Epithelial cell of umbilical artery (primary cell): ENCODE measurements at places on chromosomes 12 and 14. TPM values are rescaled to one million over a fixed set of nuclear protein-coding genes. Genes with fewer than 3 reads are reported as not detected.

Gene NGB
- not detected in 2 replicates for total RNA-seq

Gene EFS
- total RNA-seq: not detected in 2 replicates

Gene CARMIL3
- not detected in 2 replicates for total RNA-seq

Gene ADAM20
- 0.32 and 1.1 TPM in 2 replicates for total RNA-seq

Gene CD163
- total RNA-seq: not detected in 2 replicates

Gene SLC39A2
- total RNA-seq: not detected in 2 replicates

Gene FITM1
- under 0.01 TPM in 1 of 2 replicates, not detected in the other for total RNA-seq

Gene TPPP2
- not detected in 2 replicates for total RNA-seq
